ENCODE measurements at places on chromosomes 4 and X. TPM values are rescaled to one million over a fixed set of nuclear protein-coding genes. Genes with fewer than 3 reads are reported as not detected.

DNA sequence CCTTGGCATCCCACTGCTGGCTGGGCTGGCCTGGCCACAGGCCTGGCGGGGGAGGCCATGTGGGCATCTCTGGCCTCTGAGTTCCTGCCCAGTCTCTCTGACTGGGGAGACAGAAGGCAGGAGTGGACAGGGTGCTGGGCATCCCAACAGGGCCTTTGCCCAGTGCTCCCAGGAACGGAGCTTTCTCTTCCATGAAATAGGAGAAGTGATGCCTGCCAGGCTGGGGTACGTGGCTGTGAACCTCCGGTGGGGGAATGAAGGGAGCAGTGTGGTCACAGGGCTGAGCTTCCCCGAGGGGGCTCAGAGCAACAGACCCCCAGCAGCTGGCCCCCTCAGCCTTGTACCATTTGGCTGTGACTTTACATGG lies 40.4 kb upstream of the HMX1 start:
- DNase-seq: peak; percentile 12

Gene SLC49A3
- total RNA-seq: not detected

DNA sequence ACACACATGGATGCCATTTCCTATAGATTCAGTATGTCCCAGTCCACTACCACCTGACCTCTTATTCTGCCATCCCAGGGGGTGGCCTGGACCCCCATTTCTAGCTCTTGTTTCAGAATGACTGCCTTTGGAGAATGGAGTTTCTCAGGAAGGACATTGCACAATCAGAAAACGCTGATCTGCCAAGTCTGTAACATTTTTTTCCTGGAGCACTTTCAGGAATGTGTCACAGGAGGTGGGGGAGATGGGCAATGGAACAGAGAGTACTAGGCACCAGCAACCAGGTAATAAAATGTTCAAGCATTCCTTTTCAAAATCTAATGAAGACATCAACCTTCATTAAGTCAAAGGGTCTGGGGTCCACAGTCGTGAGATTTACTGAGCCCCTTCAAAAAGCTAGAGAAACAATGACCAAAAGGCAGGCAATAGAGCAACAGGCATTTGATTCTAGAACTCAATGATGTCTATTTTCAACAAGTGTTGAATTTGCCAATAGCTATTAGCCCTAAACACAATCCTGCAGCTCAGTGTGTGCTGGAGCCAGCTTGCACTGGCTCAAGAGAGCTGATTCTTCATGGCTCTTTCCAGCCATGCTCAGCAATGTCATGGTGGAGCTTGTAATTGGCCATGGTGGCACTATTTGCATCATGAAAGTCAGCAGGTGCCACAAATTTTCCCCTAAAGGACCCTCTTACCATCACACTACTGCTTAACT lies 87.1 kb downstream of the KDR start:
- no peak for DNase-seq

Gene CTSO
- total RNA-seq: 10.7 TPM

DNA sequence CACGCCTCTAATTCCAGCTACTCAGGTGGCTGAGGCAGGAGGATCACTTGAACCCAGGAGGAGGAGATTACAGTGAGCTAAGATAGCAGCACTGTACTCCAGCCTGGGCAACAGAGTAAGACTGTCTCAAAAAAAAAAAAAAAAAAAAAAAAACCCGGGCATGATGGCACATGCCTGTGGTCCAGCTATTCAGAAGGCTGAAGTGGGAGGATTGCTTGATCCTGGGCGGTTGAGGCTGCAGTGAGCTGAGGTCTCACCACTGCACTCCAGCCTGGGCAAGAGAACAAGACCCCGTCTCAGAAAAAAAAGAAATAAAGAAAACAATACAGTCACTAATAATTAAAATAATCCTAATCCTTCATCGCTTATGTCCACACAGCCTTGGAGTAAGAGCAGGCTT lies 68.1 kb downstream of the APBB2 start:
- no peak for DNase-seq

DNA sequence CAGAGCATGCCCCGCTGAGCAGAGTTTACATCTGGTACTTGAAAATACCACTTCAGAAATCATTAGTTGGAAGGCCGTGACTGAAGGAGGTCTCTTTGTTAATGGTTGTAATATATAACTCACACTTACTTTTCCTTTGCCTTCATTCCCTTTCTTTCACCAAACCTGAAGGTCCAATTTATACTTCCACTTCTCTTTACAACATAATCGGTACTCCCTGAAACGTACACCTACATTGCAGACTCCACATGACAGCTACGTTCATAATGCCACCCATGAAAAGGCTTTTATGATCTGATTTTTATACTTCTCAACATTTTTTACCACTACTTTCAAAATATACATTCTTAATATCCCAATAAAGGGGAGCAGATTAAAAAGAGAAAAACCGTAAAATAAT lies 298.7 kb downstream of the C4orf33 start:
- no peak for DNase-seq

Gene KLHL13
- 9.4 TPM for total RNA-seq

Gene CLDN24
- not detected for total RNA-seq

Gene TGIF2LX
- total RNA-seq: not detected

Gene AFM
- total RNA-seq: not detected

GRCh38 chrX:100731441-100732281 lies at the start of gene SYTL4:
Gene SYTL4 (minus strand): TSS chrX:100732121. CDS start chrX:100702037, 30,084 bp downstream.
- DNase-seq: peak; percentile 19

DNA sequence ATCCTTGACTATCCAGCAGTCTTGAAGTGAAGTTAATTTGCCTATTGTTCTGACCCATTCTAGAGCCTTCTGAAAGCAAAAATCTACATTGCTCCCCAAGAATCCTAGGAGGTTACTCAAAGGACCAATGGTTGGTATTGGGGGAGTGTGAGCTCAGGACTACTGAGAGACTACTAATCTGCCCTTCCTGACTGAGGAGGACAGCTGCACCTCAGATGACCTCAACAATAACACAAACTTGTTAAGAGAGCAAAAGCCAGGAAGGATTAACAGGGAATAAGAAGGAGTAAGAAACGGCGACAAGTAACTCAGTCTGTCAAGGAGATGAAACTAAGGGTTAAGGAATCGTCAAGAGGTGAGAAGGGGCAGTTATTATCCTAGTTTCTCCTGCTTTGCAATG lies 43.4 kb downstream of the IDS start:
- DNase-seq: no peak
